Upper lobe of right lung (tissue), 1 donor: ENCODE measurements at places on chromosomes 4 and X. TPM values are rescaled to one million over a fixed set of nuclear protein-coding genes. Genes with fewer than 3 reads are reported as not detected.

DNA sequence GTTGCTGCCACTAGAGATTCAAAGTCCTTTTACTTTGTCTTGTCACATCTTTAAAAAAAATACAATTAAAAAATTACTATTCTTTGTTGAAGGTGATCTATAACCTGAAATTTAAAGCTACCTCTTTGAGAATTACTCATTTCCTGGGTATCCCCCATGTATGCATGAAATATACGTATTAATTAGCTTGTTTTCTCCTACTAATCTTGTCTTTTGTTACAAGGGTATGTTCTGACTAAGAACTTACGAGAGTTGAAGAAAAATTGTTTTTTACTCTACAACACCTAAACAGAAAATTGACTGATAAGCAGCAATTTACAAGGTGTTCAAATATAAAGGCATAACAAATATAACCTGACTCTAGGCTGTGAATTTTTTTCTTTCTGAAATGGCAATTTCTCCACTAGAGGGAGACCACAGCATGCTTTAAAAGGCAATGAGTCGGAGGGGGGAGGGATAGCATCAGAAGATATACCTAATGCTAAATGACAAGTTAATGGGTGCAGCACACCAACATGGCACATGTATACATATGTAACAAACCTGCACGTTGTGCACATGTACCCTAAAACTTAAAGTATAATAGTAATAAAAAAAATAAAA lies 249.6 kb downstream of the OPHN1 start:
- DNase-seq = no peak

DNA sequence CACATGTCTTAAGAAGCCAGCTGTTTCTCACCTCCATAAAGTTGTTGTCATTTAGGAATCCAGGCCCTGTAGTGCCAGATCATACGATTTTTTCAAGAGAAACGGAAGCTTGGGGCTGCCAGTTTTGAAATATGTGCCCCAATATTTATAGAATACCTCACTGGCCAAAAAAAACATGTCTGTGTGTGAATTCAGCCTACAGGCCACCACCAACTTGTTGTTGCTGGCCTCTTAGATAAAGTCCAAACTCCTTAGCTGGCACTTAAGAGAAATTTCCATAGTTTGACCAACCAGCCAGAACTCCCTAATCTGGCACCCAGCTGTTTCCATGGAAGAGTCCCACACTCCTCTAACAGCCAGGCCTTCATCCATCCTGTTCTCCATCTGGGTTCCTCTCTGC lies 74.1 kb downstream of the WDR19 start:
- DNase-seq = no peak

Gene MRPS18C
- 30.0 TPM for total RNA-seq

GRCh38 chr4:32094987-32095386 lies 1374.8 kb downstream of the PCDH7 start:
- DNase-seq = no peak

Gene TMSB15C
- total RNA-seq = 1.0 TPM

GRCh38 chrX:17086317-17086716 lies 139.9 kb downstream of the REPS2 start:
- no peak for DNase-seq

Gene MAGEA9B
- total RNA-seq = not detected
